Natural killer cell (primary cell): ENCODE measurements at places on chromosomes 2 and 18.

- H3K4me3 ChIP-seq, result no peak overlapping the region
- peaks cover 3% of the 10 kb centered on the region for H3K4me1 ChIP-seq
- H3K36me3 ChIP-seq, result peaks cover 27% of the 10 kb centered on the region
- DNase-seq, result no peak
- no peaks in the 10 kb centered on the region for H3K27me3 ChIP-seq
Observed at GRCh38 chr2:237717366-237718276, 81.0 kb upstream of the RBM44 start.

- no peaks in the 10 kb centered on the region for H3K27me3 ChIP-seq
- no peak overlapping the region for H3K27ac ChIP-seq
- H3K36me3 ChIP-seq, result no peaks in the 10 kb centered on the region
- no peaks in the 10 kb centered on the region for H3K4me1 ChIP-seq
Observed at GRCh38 chr2:31081492-31081891, 56.7 kb downstream of the GALNT14 start.

- no peaks in the 10 kb centered on the region for H3K36me3 ChIP-seq
- H3K4me3 ChIP-seq, result no peak overlapping the region
- no peaks in the 10 kb centered on the region for H3K4me1 ChIP-seq
Observed at GRCh38 chr2:125405816-125406215, 1250.1 kb upstream of the GYPC start.

DNA sequence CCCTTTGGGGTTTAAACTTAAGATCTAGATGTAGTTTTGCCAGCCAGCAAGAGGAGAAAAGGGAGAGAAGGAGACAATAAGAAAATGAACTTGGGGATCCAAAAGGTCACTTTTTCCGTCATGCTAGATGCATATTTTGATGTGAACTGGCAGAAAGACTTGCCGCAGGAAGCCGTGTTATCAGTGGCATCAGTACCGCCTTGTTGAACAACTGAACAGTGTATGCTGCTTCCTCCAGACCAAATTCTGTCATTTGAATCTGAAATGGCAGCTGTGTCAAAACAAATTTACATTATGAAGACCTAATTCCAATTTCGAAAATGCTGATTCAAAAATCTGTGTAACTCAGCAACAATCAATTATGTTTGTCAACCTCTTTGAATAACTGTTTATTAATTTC lies 42.1 kb downstream of the TMEM200C start:
- no peaks in the 10 kb centered on the region for H3K4me1 ChIP-seq
- H3K4me3 ChIP-seq, result no peak overlapping the region
- no peaks in the 10 kb centered on the region for H3K36me3 ChIP-seq
- DNase-seq, result no peak
- H3K27ac ChIP-seq, result no peak overlapping the region

DNA sequence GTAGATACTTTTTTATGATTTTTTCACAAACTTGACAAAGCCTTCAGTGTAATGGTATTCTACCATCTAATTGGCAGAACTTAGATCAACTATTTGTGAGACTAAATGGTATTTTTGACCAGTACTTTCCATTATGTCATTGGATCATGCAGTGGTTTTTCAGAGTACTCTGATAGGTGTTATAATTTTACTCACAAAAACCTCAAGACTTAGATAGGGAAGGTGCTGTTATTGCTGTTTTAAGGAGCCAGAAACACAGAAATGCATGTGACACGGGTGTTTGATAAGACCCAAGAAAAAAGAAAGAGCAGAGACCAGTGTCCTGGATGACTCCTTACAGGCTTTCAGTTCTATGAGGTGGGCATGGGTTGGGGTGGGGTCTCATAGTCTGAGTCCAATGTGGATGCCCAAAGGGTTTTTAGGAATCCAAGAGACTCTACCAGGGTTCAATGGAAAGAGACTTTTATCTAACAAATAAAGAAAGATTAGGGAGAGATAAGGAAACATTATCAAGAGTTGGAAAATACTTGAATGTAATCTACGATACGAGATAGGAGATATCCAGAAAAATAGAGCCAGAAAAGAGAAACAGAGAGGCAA lies 31.3 kb downstream of the SP140 start:
- DNase-seq, result no peak
- H3K27me3 ChIP-seq, result no peaks in the 10 kb centered on the region
- H3K36me3 ChIP-seq, result peaks cover 19% of the 10 kb centered on the region
- no peak overlapping the region for H3K4me3 ChIP-seq
- peaks cover 12% of the 10 kb centered on the region for H3K4me1 ChIP-seq

DNA sequence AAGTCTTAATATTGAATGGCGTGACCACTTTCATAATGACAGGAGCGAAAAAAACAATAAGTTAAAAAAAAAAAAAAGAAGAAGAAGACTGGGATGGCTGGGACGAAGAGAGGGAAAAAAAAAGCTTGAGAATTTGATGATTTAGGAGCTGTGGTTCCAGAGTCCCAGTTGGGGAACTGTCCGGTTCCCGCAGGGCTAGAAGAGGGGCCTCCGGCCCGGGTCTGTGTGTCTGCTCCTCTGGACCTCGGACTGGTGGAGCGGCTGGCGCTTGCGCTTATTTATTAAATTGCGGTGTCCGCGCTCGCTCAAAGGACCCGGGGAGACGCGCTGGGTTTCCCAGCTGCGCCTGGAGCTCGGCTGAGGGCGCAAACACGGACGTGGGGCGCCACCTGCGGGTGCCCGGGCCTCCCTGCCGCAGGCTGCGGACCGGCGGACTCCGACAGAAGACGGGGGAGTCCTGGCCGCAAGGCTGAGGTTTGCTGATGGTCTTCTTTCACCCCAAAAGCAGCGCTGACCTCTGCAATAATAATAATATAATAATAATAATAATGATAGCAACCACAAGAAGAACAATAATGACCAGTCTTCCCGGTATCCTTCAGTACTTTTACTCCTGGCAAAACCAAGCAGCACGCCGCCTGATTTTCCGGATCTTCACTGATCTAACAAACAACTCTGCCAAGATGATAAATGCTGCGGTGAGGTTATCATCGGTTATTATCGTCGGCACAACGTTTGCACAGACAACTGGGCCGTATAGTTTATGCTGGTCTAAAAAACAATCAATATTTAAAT lies at the start of gene CBLN2:
CBLN2 (minus strand) TSS at position 251 of the 795 bp plus-strand sequence. CDS start 2,182 bp downstream, outside the sequence.
- peaks cover 7% of the 10 kb centered on the region for H3K27me3 ChIP-seq
- H3K36me3 ChIP-seq, result no peaks in the 10 kb centered on the region
- DNase-seq, result no peak
- H3K4me3 ChIP-seq, result no peak within 1 kb of the TSS

GRCh38 chr2:82740527-82740926 lies 1718.6 kb downstream of the SUCLG1 start:
- DNase-seq, result no peak
- no peak overlapping the region for H3K27ac ChIP-seq
- H3K4me1 ChIP-seq, result no peaks in the 10 kb centered on the region
- no peaks in the 10 kb centered on the region for H3K36me3 ChIP-seq

- no peaks in the 10 kb centered on the region for H3K36me3 ChIP-seq
- H3K27me3 ChIP-seq, result no peaks in the 10 kb centered on the region
Observed at GRCh38 chr2:67667054-67667908, 270.1 kb downstream of the ETAA1 start.

DNA sequence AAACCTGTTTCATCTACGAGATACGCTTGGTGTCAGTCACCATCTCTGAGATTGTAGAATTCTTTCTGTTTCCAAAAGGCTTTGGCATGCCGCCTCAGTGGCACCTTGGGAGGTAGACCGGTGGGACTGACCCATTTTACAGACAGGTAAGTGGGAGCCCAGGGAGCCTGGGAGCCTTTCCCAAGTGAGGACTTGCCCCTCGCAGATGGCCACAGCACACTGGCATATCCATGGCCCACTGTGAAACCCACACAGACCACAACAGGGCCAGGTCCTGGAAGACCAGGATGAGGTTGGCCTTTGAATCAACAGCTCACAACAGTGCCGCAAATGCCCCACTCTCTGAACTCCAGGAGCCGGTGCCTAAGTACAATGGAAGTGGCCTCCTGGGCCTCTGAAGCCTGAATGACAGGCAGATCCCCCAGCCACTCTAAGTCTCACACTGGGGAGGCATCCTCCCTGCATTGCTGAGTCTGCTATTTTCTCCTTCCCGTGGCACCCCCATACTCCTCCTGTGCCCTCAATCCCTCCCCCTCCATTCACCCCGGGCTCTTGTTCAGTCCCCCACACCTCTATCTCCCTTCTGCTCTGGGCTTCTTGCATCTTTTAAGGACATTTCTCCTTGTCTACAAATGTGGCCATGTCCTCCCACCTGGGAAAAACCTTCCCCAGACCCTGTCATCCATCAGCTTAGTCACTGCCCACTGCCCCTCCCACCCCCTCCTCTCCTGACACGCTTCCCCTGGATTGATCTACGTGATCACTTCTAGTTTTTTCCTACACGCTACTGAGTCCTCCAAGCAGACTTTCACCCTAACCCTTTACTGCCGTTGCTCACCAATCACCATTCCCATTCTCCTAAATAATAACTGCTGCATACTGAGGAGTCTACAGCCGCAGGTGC lies 26.2 kb downstream of the CENPA start:
- H3K36me3 ChIP-seq, result no peaks in the 10 kb centered on the region
- H3K27ac ChIP-seq, result no peak overlapping the region
- no peaks in the 10 kb centered on the region for H3K4me1 ChIP-seq
- no peaks in the 10 kb centered on the region for H3K27me3 ChIP-seq
- no peak for DNase-seq

DNA sequence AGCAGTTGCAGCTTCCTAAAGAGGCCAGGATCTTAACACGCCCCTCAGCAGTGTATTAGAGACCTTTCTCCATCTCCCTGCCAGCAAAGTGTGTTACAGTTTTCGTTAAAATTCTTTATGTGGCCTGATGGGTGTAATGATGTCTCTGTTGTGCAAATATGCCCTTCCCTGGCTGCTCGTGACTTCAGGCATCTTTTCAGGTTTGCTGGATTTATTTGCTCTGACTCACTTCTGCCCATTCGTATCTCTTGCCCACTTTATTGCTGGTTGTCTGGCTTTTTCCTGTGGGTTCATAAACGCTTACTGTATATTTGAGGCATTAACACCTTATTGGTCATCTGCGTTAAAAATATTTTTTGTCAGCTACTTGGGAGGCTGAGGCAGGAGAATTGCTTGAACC lies 134.5 kb downstream of the ASB1 start:
- H3K27ac ChIP-seq, result no peak overlapping the region
- no peak for DNase-seq
- H3K36me3 ChIP-seq, result no peaks in the 10 kb centered on the region
- H3K4me1 ChIP-seq, result no peaks in the 10 kb centered on the region
- H3K4me3 ChIP-seq, result no peak overlapping the region

GRCh38 chr2:29920130-29920577 lies 1.2 kb downstream of the ALK start:
- H3K4me1 ChIP-seq, result peaks cover 9% of the 10 kb centered on the region
- peak; percentile 30 for DNase-seq
- no peaks in the 10 kb centered on the region for H3K36me3 ChIP-seq
- H3K27me3 ChIP-seq, result peaks cover 37% of the 10 kb centered on the region
- H3K4me3 ChIP-seq, result no peak overlapping the region

GRCh38 chr2:68732036-68732932 lies 2.3 kb upstream of the ARHGAP25 start:
- H3K4me1 ChIP-seq, result peaks cover 20% of the 10 kb centered on the region
- H3K27ac ChIP-seq, result no peak overlapping the region
- H3K4me3 ChIP-seq, result no peak overlapping the region
- no peaks in the 10 kb centered on the region for H3K27me3 ChIP-seq

DNA sequence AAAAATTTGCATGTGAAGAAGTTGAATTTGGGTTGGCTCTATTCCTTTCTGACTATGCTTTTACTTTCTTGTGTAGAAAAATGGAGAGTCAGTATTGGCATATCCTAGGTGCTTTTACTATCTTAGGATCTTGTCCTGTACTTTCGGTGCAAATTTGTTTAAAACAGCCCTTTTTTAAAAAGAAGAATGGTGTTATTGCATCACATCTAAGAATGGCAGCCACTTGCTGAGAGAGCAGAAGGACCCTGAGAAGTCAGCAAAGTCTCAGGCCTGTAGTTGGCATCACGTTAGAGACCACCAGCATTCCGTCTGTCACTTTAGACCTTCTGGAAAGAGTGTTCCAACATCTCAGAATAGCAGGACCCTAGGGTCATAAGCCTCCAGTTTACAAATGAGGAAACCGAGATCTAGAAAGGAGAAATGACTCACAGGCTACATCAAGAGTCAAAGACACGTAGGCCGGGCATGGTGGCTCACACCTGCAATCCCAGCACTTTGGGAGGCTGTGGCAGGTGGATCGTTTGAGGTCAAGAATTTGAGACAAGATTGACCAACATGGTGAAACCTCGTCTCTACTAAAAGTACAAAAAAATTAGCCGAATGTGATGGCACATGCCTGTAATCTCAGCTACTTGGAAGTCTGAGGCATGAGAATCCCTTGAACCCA lies 42.5 kb downstream of the SPATS2L start:
- H3K36me3 ChIP-seq, result no peaks in the 10 kb centered on the region
- DNase-seq, result no peak
- H3K4me3 ChIP-seq, result no peak overlapping the region
- no peaks in the 10 kb centered on the region for H3K4me1 ChIP-seq
- H3K27me3 ChIP-seq, result no peaks in the 10 kb centered on the region

- DNase-seq, result no peak
- no peak overlapping the region for H3K27ac ChIP-seq
- H3K36me3 ChIP-seq, result no peaks in the 10 kb centered on the region
- H3K4me3 ChIP-seq, result no peak overlapping the region
- no peaks in the 10 kb centered on the region for H3K27me3 ChIP-seq
Observed at GRCh38 chr2:74917702-74918619, 40.5 kb upstream of the POLE4 start.

- DNase-seq, result no peak
- no peak overlapping the region for H3K27ac ChIP-seq
- H3K27me3 ChIP-seq, result no peaks in the 10 kb centered on the region
- H3K4me1 ChIP-seq, result no peaks in the 10 kb centered on the region
Observed at GRCh38 chr18:13107074-13107473, 111.5 kb upstream of the LDLRAD4 start.

DNA sequence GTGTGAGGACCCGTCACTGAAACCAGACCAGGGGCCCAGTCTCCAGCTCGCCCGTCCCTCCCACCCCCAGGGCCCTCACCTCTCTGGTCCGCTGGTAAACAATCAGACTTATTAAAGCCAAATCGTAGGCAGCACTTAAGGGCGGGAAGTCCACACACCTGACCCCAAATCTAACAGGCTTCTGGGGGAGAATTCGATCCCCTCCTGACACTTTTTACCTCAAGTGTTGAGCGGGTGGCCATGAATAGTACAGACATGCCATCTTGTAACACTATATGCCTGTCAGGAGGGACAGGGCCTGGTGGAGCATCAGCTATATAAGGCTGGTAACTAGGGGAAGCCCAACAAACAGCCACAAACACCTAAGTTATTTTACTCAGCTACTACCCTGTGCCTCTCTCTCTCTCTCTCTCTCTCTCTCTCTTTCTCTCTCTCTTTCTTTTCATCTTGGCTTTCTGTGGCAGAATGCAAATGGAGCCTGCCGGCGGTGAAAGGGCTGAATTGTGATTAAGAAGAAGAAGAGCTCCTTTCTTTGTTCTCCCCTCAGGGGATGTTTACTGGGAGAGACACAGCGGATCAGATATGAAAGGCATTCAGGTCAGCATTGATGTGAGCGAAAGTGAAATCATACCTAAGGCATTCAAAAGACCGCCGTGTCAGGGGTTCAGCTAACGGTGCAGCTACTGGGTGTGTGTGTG lies 9.5 kb downstream of the ZEB2 start:
- H3K4me3 ChIP-seq, result peak overlapping the region; percentile 39
- peak; percentile 84 for DNase-seq
- peaks cover 62% of the 10 kb centered on the region for H3K4me1 ChIP-seq
- H3K27me3 ChIP-seq, result no peaks in the 10 kb centered on the region
- peak overlapping the region; percentile 92 for H3K27ac ChIP-seq

GRCh38 chr2:174952607-174953006 lies 52.6 kb downstream of the CHN1 start:
- H3K27ac ChIP-seq, result no peak overlapping the region
- H3K27me3 ChIP-seq, result peaks cover 3% of the 10 kb centered on the region
- H3K4me3 ChIP-seq, result no peak overlapping the region
- no peaks in the 10 kb centered on the region for H3K36me3 ChIP-seq

GRCh38 chr18:59898093-59898492 lies 1.7 kb upstream of the PMAIP1 start:
- H3K27me3 ChIP-seq, result no peaks in the 10 kb centered on the region
- H3K27ac ChIP-seq, result no peak overlapping the region
- DNase-seq, result no peak
- H3K36me3 ChIP-seq, result peaks cover 6% of the 10 kb centered on the region
- peaks cover 10% of the 10 kb centered on the region for H3K4me1 ChIP-seq
- H3K4me3 ChIP-seq, result no peak overlapping the region
